ENCODE measurements at places on chromosomes 16 and 17. TPM values are rescaled to one million over a fixed set of nuclear protein-coding genes. Genes with fewer than 3 reads are reported as not detected.

The HS3ST2 gene
- total RNA-seq, result 2.0 TPM

The GRB7 gene
- total RNA-seq, result 37.4 TPM

The BANP gene
- 30.9 TPM for total RNA-seq

The RAB11FIP3 gene
- total RNA-seq, result 42.0 TPM

The GNG13 gene
- total RNA-seq, result 0.52 TPM

The SERPINF2 gene
- total RNA-seq, result 7.1 TPM

The CCL23 gene
- total RNA-seq, result 6.3 TPM

The RAPGEFL1 gene
- 138 TPM for total RNA-seq

The TRIM47 gene
- 44.9 TPM for total RNA-seq

The ZNF213 gene
- 12.6 TPM for total RNA-seq

The KRTAP4-3 gene
- not detected for total RNA-seq

The SLC35G6 gene
- not detected for total RNA-seq

The KRTAP4-2 gene
- not detected for total RNA-seq

The BEAN1 gene
- total RNA-seq, result 1.6 TPM

The NT5M gene
- total RNA-seq, result 2.3 TPM

The TNFRSF13B gene
- 0.83 TPM for total RNA-seq

The PRR29 gene
- 3.5 TPM for total RNA-seq

The RNF167 gene
- total RNA-seq, result 129 TPM

The CACNG5 gene
- not detected for total RNA-seq

The LCAT gene
- 47.3 TPM for total RNA-seq

The PERCC1 gene
- not detected for total RNA-seq

The INPP5K gene
- 50.7 TPM for total RNA-seq

The TRPV2 gene
- total RNA-seq, result 13.6 TPM

The ZNF205 gene
- total RNA-seq, result 8.2 TPM

The EVPL gene
- total RNA-seq, result 84.2 TPM

The ALOXE3 gene
- 0.44 TPM for total RNA-seq

The OR1F1 gene
- total RNA-seq, result not detected

All from ureter (tissue), 1 donor.